ENCODE measurements at places on chromosomes 4 and X.

GRCh38 chr4:1684506-1685234 is 557 bp upstream of the FAM53A start:
- DNase-seq = no peak

GRCh38 chrX:134885336-134886001 is 105.3 kb upstream of the SMIM10 start:
- DNase-seq = no peak

GRCh38 chr4:104971462-104971861 is 175.2 kb upstream of the TET2 start:
- no peak for DNase-seq

DNA sequence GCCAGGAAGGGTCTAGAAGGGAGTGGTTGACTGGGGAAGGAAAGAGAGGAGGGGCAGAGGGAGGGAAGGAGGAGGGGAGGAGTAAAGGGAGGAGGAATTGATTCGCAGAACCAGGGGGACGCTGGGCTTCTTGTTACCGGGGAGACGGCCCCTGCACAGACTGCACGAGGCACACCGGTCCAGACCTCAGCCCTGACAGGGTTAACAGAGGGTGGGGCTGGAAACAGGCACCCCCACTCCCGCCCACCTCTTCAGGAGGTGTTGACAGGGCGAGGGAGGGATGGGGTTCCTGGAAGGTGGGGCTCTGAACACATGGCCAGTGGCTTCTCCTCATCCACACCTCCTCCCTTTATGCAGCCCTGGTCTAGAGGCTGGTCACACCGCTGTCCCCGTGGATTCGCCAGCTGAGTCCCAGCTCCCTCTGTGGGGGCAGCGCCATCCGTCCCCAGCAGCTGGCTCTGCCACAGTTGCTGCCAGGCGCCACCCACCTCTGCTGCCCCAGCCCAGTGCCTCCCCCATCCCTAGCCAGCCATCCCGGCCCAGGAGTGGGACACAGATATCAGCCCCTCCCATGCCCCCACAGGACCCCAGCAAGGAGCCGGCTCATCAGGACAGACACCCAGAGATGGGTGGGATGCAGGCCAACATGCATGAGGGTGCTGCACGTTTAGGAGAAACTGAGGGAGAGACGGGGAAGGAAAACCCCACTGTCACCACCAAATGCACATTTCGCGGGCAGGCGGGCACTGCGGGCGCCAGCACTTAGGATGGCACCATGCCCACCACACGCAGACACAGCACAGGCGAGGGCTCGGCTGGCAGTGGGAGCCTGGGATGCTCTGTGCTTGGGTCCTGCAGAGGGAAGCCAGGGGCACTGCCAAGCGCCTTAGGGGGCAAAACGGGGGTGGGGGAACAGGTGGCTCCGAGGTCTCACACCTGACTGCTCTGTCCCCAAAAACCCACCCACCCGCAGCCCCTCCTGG is 87.6 kb downstream of the ABLIM2 start:
- DNase-seq = no peak

- DNase-seq = no peak
Observed at GRCh38 chr4:187128976-187129375, 405.3 kb upstream of the FAT1 start.
